ENCODE measurements at places on chromosomes 1 and 21. TPM values are rescaled to one million over a fixed set of nuclear protein-coding genes. Genes with fewer than 3 reads are reported as not detected.

GRCh38 chr1:101769520-101769919, 227.2 kb downstream of the OLFM3 start:
- DNase-seq: no peak

GRCh38 chr1:154517661-154518060, 15.4 kb upstream of the SHE start:
- no peak for DNase-seq

GRCh38 chr1:243957141-243957540, 93.9 kb upstream of the ZBTB18 start:
- DNase-seq: no peak

GRCh38 chr1:86692641-86693040, 11.7 kb upstream of the SH3GLB1 start:
- no peak for DNase-seq

DNA sequence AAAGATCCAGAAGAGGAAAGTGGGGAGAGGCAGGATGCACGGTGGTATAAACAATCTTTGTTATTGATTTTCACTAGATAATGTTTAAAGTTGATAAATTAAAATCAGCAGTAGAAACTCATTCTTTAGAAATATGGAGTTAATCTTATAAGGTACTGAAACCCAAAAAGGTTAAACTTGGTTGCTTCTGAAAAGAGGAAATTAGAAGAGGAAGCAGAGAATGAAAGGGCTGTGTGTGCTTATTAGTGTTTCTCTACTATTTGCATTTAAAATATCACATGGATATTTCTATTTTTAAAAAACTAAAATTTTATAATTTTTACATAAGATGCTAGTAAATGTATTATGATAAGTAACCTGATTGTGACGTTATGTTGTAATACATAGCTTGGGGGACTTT, 24.4 kb downstream of the C1orf141 start:
- DNase-seq: no peak

DNA sequence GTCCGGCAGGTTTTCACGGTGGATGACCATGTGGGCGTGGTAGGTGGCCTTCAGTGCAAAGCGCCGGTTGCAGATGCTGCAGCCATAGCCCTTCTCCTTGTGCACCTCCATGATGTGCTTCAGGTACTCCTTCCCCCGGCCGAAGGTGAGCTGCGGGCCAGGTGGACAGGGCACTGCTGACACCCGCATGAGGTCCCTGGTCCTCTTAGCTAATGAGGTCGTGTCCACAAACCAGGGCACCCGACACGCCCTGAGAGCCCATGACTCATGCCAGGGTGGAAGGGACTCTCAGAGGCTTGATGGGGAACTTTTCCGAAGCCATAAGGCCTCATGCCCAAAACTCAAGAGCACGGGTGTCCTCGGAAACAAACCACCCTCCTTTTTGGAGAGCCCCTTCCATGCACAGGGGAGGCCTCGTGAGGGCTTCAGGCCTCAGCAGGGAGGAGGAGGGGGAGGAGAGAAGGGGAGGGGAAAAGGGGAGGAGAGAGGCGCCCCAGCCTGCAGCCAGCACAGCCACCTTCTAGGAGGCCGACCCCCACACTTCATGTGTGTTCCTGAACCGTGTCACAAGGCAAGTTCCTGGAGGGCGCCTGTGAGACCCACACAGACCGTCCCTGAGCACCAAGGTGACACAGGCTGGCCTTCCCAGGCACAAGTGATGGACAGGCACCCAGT, 54.4 kb upstream of the RIPK4 start:
- peak; percentile 73 for DNase-seq

The ANGPTL7 gene
- 0.81 TPM for total RNA-seq

The USP21 gene
- total RNA-seq: 17.4 TPM

The C1orf94 gene
- not detected for total RNA-seq
